Fibroblast of skin of abdomen (primary cell): ENCODE measurements at places on chromosomes 16 and 17.
A peak's percentile ranks its signal among the peaks of the same experiment; 100 is the strongest.

DNA sequence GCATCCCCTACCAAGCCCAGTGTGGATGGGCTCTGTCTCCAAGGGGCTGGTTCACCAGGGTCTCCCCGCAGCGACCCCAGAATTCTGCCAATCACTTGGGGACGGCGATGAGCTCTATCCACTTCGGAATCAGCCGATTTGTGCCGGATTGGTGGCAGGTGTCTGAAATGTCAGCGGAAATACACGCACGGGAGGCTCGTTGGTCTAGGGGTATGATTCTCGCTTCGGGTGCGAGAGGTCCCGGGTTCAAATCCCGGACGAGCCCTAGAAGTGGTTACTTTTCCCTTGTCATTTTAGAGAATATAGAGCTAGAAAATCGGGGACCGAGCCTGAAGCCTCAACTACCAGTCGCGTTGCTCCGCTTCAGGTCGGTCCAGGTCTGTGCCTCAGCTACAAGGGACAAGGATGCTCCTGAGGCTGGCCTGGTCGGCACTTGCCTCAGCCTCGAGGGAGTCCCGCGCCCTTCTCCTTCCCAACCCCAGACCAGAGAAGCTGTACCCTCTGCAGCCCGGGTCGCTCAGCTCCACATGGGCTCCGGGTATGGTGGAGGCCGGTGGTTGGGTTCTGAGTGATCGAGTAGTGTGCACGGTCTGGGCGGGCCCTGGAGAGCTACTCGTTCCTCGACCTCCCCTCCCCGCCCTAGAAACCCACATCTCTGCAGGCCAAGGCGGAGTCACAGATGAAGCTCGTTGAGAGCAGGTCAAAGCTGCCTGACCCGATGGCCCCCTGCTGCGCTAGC lies 16.0 kb upstream of the OR1F1 start:
- DNase-seq = no peak

- no peak for DNase-seq
Observed at GRCh38 chr17:83173914-83174361, 94.5 kb downstream of the METRNL start.

DNA sequence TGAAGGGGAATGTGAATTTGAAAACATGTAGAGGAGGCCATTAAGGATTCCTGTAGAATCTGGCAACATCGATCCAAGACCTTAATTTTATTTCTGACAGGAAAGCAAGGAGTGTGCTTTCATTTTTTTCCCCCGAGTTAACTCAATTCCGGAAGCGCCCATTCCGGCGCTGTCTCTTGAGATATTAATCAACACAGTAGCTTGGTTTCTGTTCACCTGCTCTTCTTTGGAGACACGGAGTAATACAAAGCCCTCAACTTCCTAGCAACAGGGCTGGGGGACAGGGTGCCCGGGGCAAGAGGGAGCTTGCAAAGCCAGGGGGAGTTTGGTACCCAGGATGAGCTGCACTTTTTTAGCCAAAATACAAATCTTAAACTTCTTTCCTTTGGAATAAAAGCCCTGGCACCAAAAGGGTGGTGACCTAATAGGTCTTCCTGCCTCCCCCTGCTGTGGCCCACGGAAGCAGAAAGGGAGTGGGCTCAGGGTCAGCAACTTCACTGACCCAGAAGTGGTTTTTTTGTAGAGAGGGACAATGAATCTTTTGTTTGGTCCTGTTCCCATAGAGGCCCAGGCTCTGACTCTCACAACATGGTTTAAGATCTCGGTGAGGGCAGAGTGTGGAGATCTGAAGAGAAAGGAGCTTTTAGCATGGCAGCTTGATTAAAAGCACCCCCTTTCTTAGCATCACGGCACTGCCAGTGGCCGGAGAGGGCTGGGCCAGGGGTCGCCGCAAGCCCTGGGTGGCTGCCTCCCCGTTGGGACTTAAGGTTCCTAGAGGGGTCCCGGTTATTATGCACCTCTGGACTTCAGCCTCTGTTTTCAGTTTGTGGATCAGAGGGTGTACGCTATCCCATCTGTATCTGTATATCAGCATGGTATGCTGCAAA lies 207.3 kb downstream of the CCDC182 start:
- DNase-seq = no peak

DNA sequence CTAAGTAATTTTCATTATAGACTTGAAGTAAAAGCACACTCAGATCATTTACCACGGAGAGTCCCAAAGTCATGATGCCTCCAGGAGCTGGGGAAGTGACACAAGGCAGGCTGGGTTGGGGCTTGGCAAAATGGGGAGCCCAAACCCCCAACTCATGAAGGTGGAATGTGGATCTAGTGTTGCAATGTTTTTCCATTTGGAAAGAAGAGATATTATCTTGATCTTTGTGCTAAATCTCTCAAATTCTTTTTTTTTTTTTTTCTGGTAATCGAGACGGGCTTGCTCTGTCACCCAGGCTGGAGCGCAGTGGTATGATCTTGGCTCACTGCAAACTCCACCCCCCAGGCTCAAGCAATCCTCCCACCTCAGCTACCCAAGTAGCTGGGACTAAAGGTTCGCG lies 7.5 kb upstream of the KCNG4 start:
- DNase-seq = no peak

GRCh38 chr16:83599789-83600462 lies 207.9 kb upstream of the HSBP1 start:
- no peak for DNase-seq

DNA sequence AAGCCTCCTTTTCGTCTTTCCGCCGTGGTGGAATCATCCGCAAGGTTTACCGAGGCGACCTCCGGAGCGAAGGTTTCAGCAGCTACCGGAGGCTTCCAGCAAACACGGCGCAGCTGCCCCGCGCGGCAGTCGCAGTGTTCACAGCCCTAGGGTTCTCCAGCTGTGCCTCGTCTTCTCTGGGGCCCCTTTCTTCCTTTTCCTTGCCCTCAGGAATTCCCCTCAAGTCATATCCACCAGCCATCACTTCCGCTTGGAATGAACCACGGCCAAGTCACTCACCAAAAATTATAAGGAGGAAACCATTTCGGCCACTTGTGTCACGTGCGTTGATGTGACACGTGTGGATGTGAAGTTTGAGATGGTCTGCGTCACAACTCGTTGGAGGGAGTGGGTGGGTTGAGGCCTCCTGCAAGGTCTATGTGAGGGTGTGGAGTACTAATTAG lies 636 bp upstream of the ERN1 start:
- peak; percentile 66 for DNase-seq

DNA sequence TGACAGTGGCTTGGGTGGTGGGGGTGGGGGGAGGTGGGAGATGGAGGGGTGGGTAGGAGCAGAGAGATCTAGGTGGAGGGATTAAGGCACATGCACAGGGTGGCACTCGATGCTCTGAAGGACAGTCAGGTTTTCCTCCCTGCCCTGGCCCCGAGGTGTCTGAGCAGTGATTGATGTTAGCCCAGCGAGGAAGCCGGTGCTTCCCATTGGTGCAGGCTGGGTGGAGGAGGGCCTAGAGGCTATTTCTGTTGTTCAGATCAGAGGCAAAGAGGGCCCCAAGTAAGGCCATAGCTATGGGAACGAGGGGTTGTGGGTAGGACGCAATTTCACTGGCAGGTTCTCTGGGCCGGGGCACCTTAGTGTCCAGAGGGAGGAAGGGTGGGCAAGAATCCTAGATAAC lies 23.1 kb downstream of the CACNA1G start:
- no peak for DNase-seq

DNA sequence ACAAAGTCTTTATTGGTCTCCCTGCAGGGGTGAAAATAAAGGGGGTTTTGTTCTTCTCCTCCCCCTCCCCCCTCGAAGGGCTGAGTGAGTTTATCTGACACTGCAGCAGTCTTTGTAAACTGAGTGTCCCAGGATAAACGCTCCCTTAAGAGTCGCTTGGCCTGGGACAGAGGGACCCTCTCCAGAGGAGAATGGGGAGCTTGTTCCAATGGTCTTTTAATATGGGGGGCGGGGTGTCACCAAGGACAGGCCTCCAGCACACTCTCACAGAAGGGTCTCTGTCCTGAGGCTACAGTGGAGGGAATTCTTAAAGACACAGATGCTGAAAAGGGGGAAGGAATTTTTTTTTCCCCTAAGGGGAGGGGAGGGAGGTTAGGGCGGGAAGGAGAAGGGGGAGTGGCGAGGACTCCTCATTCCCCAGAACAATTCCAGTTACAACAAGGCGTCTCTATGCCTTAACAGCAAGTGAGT lies 455.5 kb downstream of the SOX9 start:
- no peak for DNase-seq

- DNase-seq = peak; percentile 85
Observed at GRCh38 chr16:81319221-81319912, 4.6 kb downstream of the GAN start.

- DNase-seq = no peak
Observed at GRCh38 chr17:43316522-43317142, 82.2 kb upstream of the ARL4D start.

DNA sequence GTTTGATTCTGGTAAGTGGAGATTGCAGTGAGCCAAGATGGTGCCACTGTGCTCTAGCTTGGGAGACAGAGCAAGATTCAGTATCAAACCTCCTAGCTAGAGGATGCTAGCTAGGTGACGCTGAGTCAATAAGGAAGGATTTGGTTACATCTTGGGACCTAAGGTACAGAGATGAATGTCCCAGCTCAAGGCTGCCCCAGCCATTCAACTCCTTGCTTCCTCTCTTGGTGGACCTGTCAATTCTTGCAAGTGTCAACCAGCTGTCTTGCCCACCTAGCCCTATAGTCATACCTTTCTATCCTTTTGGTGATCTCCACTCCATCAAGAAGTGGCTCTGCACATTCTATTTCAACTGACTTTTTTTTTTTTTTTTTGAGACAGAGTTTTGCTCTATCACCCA lies 1.4 kb upstream of the MILR1 start:
- no peak for DNase-seq

DNA sequence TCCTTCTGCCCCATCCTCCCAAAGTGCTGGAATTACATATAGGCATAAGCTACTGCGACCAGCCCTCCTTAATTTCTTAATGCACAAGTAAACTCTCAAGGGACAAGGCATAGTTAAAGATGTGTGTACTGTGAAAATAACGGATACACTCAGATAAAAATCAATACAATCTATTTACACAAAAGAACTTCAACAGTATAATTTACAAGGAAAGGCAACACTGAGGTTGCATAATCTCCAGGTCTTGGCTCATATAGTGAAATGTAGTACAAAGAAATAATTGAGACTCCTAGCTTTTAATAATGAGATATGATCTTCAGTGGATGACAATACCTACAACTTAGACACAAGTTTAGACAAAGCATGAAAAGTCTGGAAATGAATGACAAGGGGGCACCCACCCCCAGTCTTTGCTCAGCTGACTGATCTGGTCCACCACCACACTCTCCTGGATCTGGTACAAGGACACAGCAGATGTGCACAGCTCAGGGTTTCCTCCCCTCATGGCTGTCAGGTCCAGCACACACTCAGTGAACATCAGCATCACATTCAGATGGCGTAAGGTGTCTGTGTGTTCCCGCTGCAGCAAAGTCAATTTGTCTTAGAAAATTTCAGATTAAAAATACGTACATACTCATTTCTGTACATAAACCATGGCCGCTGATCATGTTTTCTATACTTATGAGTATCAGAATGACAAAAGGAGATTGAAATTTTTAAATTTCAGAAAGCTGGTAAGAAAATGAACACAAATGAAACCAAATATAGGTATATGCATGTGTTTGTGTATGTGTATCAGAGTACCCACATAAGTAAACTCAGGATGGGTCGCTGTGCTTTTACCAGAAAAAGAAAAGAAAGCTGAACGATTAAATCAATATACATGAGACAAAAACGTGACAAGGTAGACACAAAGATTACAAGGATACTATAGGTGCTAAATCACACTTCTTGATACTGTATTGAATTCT lies 33.7 kb upstream of the ALDH3A1 start:
- no peak for DNase-seq
